SIG-M5 (cell line): ENCODE measurements at places on chromosomes 12 and 14.

DNA sequence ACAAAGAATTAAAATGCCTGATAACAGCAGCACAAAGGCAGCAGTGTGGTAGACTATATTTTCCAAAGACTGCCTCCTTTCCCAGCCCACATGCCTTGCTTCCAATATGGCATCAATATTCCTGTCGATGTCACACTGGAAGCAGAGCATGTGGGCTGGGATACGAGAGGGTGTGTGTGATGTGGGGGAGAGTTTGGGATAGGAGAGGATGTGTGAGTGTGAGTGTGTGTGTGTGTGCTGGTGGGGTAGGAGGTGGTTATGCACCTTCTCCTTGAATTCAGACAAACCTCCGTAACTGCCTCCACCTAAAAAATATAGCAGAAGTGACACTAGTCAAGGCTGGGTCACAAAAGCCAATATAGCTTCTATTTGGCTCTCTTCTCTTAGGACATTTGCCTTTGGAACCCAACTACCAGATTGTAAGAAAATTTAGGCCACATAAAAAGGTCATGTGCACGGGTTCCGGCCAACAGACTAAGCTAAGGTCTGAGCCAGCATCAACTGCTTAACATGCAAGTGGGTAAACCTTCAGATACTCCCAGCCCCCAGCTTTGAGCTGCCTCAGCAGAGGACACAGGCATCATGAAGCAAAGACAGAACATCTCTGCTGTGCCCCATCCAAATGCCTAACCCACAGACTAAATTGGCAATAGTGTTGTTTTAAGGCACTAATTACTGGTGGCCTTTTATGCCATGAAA lies 29.5 kb downstream of the SPPL3 start:
- no peak for DNase-seq

DNA sequence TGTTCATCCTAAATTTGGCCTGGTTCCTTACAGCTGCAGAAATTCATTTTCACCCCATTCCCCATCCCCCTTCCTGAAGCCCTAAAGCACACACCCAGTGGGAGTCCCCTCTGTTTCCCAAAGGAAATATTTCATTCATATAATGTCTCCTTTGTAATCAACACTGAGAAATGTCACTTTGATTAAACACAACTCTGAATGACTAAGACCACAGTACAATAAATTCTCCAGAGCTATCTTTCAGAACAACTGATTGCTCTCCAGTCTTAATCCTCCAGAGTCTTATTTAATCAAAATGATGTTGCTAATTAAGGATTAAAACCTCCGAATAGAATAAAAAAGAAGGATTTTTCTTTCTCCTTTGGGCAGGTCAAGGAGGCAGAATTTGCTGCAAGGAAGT lies 6.4 kb downstream of the SLC15A5 start:
- DNase-seq, result no peak

DNA sequence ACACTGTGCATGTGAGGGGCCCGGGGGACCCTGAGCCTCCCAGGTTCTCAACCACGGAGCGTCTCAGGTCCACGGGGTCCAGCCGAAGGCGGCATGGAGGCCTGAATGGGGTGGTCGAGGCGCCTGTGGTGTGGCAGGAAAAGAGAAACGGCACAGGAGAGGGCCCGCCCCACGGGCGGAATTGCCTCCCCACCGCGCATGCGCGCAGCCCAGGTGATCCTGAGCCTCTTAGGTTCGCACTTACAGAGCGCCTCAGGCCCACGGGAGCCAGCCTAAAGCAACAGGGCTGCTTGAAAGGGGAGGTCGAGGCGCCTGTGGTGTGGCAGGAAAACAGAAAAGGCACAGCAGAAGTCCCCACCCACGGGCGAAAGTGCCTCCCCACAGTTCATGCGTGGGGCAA lies 311.0 kb downstream of the ALG10 start:
- DNase-seq, result no peak

DNA sequence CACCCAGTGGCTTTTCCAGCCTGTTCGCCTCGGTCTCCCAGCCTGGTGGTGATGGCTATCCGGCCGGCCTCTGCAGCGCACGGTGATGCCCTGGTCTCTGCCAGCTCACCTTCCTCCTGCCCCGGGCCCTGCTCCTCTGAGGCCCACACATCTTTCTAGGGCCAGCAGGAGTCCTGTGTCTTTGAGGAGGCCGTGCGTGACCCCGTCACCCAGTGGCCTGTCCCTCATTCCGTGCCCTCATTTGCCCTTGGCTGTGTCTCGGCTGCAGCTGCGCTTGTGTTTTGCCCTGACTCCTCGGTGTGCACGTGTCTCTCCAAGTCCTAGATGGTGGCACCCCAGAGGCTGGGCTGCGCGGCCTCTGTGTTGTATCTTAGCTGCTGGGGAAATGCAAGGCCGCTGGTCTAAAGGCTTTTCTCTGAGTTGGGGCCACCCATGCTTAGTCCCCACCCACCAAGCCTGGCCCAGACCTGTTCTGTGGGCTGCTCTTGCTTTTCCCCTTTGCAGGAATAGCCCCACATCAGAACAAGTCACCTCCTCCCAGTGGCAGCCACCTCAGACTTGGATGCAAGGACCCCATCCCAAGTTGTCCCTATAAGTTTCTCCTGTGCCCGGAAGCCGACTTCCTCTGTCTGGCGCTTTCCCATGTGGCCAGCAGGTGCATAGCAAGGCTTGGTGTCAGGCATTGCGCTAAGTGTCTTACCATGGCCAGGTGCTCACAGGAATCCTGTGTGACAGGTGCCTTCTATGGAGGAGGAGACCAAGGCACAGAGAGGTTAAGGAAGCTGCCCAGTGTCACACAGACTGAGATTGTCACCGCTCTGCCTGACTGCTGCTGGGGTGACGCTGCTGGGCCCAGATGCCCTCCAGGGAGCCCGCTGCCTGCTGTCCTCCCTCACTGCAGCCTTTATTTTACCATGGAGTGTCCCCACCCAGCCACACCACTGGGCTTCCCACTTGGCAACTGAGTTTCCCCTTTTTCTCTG lies 64.5 kb downstream of the TSPAN9 start:
- DNase-seq, result no peak

GRCh38 chr12:60035835-60036234 lies 440.0 kb downstream of the SLC16A7 start:
- DNase-seq, result no peak
